ENCODE measurements at places on chromosomes 3 and 15. TPM values are rescaled to one million over a fixed set of nuclear protein-coding genes. Genes with fewer than 3 reads are reported as not detected.

- DNase-seq = peak; percentile 78
These were observed 26.4 kb upstream of the ATP8B4 start for GRCh38 chr15:50145451-50145872.

GRCh38 chr3:48459773-48460516, 13.4 kb downstream of the ATRIP start:
- DNase-seq = no peak

GRCh38 chr15:40238532-40239403, at the start of gene PAK6:
Gene PAK6, plus strand, starts transcription at chr15:40239063. Its CDS starts 25,723 bp downstream, at chr15:40264786.
- DNase-seq = no peak

DNA sequence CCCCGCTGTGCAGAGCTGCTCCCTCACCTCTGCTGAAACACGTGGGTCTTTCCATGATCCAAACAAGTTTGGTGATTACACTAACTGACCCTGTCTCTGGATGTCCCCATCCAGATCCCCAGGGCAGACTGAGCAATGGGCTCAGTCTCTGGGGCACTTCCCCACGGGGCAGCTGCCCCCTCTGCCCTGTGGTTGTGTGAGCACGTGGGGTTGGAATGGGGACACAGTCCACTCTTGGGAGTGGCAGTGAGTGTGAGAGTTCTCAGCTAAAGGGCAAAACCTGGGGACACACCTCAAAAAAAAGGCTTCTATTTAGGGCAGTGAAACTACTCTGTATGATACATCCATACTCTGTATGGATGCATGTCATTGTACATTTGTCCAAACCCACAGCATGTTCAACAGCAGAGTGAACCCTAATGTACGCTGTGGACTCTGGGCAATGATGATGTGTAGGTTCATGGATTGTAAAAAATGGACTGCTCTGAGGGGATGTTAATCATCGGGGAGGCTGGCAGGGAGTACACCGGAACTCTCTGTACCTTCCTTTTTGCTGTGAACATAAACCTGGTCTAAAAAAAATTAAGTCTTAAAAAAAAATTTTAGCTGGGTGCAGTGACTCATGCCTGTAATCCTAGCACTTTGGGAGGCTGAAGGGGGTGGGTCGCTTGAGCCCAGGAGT, 49.9 kb upstream of the BLM start:
- DNase-seq = no peak

GRCh38 chr3:148266341-148266740, 431.4 kb upstream of the AGTR1 start:
- DNase-seq = no peak

DNA sequence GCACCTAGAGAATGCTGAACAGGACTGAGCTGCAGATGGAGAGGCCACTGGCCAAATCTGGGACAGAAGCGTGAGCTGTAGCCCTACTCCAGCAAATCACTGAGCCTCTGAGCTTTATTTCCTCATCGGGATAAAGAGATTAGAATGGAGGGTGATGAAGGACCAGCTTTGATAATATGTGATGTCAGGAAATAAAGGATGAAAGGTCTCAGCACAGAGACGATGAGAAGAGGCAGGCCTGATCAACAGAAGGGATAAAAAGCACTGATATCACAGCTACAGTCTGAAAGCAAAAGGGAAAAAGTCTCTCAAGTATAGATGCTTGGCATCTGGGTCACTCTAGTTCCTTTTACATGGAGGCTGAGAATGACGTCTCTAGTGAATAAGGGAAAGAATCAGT, 70.0 kb downstream of the DHX30 start:
- DNase-seq = no peak

The LIPC gene
- 0.34 TPM for polyA plus RNA-seq

DNA sequence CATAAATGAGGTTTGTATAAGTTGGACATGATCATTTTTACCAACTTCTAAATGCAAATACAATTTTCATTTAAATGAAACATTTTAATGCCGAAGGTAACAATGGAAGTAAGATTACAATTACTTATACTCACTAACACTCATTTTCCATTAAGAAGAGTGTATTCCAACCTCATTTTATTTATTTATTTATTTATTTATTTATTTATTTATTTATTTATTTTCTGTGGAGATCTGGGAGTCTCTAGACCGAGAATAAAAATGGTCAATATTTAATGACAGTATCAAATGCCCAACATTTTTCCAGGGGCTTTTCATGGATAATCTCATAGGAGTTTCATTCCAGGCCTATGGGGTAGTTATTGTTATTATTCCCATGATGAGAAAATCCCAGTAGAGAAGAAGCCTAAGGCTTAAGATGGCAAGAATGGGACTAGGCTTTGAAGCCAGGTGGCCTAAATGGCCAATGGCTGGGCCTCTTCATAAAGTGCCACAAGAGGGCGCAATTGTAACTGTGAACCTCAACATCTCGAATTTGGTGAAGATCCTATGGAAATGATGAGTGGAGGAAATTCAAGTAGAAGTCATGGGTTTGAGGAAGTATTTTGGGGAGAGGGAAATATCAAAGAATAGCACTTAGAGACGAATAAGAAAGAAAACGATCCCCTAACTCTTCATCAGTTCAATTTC, 21.3 kb downstream of the VGLL3 start:
- no peak for DNase-seq

The LMAN1L gene
- 0.19 TPM for polyA plus RNA-seq

The SNX22 gene
- polyA plus RNA-seq = 0.99 TPM

- DNase-seq = peak; percentile 27
These were observed 27.6 kb downstream of the PLXNB1 start for GRCh38 chr3:48402281-48402732.

All from muscle of arm (tissue), 14 donors.